Activated naive CD8-positive, alpha-beta T cell treated with anti-CD3 and anti-CD28 coated beads, Interleukin-2, amount 10 ng/mL, durations not matched to agents 7 days and 5 days (primary cell): ENCODE measurements at places on chromosomes 6 and 20.

DNA sequence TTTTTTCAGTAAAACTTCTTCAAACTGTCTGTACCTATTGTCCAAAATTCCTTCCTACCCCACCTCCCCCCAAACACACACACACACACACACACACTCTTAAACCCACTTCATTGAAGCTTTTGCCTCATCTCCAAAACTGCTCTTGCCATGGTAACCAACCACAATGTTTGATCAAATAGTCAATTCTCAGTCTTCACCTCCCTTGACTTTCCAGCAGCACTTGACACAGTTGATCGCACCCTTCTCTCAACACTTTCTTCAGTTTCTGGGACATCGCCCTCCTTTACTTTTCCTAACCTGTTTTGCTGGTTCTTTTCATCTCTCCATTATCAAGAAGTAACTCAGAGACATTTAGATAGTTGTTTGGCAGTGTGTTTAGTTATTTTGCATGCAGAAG lies 71.5 kb upstream of the COL21A1 start:
- DNase-seq, result no peak

GRCh38 chr20:11952639-11953038 lies 34.9 kb downstream of the BTBD3 start:
- no peak for DNase-seq

DNA sequence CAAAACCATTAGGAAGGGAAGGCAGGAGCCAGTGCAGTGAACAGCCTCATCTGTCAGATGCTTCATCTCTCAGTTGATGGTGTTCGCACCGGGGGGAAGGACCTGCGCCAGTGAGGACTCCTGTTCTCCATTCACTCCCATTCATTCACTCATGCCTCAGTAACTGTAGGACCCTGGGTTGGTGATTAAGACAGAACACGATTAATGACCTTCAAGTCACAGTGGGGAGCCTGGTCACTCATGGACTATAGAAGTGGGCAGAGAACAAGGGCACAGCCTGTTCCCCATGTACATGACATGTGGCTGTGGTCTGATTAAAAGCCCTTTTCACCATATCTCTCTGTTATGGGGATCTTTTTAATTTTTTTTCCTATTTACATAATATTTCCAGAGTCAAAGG lies 113.3 kb downstream of the RPS12 start:
- DNase-seq, result no peak

DNA sequence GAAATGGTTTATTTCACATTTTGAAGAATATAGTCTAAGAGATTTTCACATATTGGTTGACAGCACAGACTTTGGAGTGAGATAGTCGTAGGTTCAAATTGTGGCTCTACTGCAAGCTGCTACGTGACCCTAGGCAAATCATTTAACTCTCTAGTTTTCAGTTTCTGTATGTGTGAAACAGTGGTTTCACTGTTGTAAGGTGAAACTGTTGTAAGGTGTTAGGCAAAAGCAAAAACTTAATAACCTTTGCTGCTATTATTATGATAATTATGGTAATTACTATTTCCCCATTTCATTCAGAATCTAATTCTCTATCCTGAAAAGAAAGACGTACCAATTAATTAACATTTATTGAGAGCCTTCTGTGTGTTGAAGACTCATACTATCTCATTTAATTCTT lies 144.2 kb downstream of the REV3L start:
- no peak for DNase-seq

DNA sequence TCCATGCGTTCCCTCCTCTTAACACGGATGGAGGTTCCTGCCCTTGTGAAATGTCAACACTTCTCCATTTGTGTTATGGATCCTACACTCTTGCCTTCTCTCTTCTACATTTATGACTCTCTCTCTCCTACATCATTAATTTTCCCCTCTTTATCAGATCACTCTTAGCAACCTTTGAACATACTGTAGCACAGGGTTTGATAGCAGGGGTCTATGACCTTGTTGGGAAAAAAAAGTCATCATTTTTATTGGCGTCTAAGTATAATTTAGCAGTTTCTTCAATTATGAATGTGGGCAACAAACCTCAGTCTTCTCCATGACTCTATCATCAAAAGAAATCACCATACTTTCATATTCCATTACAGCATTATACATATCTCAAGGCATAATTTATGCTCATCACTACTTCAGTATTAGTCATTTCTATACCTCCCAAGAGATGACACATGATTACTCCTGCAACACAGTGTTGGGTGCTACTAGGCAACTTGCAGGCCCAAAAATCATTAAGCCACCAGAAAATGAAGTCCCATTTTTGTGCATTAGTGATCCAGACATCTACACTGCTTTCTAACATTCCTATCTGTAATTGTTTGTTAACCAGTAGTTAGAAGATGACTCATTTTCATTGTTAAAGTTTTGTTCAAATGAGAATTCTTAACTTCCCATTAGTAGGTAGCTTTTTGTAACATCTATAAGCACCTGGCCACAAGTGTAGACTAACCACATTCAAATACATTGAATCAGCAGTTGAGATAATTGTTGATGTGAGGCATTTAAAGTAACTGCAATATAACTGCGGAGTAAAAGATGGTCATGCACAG lies 9.5 kb downstream of the CYP39A1 start:
- DNase-seq, result no peak

GRCh38 chr6:55448451-55448850 lies 121.2 kb downstream of the GFRAL start:
- DNase-seq, result no peak

DNA sequence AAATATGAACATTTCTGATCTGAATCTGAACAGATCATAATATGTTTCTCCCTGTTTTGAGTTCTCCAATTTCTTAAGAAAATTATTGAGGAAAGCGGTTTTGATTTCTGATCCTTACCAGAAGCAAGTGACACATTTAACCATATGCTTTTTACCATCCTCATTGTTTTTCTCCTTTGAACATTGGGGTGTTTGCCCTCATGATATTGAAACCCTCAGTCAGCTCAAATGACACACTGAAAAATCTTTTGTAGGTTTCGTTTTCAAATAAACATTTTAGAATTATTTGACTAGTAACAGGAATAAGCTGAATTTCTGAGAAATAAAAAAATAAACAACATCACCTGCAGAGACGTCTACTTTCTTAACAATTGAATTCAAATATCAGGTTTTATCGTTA lies 252.1 kb downstream of the DOK5 start:
- no peak for DNase-seq

- DNase-seq, result no peak
Measured at GRCh38 chr6:168377484-168377855, 57.9 kb upstream of the DACT2 start.

GRCh38 chr6:130259140-130259539 lies 36.4 kb upstream of the SAMD3 start:
- DNase-seq, result no peak

GRCh38 chr6:108914235-108915022 lies 66.2 kb downstream of the ARMC2 start:
- DNase-seq, result no peak

DNA sequence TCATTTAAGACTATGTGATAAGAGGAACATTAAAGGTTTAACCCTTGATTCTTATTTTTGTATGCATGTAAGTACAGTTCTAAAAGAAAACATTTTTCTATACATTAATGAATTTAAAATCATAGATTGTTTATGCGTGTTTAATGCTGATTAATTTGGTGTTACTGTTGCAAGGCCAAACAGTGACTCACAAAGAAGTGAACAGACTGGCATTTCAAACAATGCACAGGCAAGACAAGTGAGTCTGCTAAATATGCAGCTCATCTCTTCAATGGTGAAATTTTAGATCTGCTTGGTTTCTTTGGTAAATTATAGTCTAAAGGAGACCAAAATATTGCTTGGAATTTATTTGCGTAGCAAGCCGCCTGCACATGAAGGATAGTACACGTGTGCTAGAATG lies 417.4 kb upstream of the SOX4 start:
- DNase-seq, result no peak

DNA sequence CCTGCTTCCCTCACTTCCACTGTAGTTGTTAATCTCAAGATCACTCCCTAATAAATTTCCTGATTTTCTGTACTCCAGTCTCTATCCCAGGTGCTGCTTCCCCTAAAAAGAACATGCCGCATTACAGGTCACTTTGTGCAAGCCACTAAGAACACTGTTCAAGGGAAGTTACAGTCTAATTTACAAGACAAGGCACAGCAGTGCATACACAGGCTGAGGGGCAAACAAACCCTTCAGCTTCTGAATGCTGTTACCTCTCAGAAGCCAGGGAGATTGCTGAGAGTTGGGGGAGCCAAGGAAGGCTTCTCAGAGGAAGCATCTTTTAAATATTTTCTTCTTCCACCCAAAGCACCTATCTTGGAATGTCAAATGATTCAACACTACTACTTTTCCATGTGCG lies 445.3 kb upstream of the FLRT3 start:
- no peak for DNase-seq

DNA sequence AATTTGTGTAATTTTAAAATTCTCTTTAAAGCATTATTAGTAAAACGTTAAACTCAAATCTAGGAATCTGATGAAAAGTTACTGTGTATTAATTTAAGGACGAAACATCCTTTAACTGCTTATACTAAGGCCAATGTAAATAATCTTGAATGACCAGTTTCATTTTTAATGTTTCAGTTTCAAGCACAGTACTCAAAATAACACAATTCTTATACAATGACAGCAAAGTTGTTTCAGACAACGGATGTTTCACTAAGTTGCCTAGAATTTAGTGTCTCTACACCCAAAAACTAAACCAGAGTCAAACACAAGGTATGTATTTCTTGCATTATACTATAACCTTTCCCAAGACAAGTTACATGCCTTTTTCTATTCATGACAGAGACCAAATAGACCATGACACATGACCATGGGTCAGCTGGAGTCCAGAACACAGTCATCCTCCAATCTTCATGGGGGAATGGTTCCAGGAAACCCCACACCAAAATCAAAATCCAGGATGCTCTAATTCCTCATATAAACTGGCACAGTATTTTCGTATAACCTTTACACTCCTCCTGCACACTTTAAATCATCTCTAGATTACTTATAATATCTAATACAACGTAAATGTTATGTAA lies 7.7 kb downstream of the PHIP start:
- DNase-seq, result no peak

DNA sequence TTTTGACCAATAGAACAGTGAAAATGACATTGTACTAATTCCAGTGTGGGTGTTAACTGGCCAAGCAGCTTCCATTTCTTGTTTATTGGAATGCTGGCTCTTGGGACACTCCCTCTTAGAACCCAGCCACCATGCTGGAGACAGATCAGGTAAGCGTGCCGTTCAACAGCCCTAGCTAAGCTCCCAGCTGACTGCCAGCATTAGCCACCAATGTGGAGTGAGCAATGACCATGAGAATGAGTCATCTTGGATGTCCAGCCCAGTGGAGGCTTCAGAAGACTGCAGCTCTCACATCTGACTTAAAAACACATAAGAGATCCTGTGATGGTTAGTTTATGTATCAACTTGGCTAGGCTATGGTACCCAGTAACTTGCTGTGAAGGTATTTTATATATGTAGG lies 3.0 kb upstream of the LINC00237 start:
- DNase-seq, result no peak

- DNase-seq, result no peak
Measured at GRCh38 chr20:16007164-16007563, 566.1 kb downstream of the KIF16B start.

- no peak for DNase-seq
Measured at GRCh38 chr20:24912397-24913075, 36.5 kb upstream of the CST7 start.

- DNase-seq, result no peak
Measured at GRCh38 chr6:81562169-81562568, 190.3 kb downstream of the TENT5A start.

- no peak for DNase-seq
Measured at GRCh38 chr20:62843656-62844055, 18.0 kb downstream of the TCFL5 start.

GRCh38 chr6:146420255-146420654 lies 123.4 kb upstream of the RAB32 start:
- DNase-seq, result no peak

- no peak for DNase-seq
Measured at GRCh38 chr6:43722920-43723545, 35.4 kb upstream of the MRPS18A start.

DNA sequence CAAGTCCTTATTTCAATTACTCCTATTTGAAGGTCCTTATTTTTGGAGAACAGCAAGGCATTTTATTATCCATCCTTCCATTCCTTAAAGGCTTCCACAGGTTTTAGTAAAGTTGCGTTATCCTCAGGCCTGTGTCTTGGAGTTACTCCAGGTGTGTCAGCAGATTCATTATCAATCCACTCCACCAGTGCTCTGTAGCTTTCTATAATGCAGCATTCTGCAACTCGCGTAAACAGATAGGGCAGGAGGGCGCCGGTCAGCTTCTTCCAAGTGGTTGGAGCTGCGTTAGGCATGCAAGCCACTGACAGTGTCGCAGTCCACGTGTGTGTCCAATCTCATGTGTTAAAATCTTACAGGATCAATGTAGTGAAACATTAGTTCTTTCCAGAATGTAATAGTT lies 75.8 kb downstream of the SYTL3 start:
- no peak for DNase-seq

DNA sequence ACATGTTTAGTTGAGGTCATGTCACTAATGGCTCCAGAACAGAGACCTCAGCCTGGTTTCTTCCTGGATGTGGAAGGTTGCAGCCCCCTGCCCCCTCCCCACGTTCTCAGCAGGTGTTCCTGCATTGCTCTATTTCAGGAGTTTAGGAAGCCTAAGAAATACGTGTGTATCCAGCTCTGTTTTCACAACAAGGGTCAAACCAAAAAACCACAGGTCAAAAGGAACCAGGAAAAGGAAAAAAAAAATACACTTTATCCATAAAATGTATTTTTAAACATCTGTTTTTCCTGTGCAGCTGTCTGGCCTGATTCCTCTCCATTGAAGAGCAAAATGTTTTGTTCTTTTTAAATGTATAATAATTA lies 107.9 kb upstream of the PLEKHG1 start:
- DNase-seq, result no peak

DNA sequence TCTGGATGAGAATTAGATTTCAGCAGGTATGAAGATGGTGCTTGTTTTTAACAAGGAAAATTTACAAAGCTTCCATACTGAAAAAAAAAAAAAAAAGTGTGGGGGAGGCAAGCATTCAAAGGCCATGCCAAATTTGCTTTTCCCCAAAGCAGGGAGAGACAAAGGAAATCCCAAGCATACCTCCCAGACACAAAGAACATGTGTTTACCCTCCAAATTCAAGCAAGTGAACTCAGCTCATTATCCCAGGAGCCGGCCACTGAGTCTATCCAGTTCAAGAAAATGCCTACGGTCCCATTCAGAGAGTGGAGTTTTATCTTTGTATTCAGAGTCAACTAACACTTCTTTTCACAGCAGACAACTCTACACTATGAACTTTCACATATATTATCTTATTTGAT lies 102.7 kb upstream of the ID4 start:
- no peak for DNase-seq
